Ecto neural progenitor cell (in vitro differentiated cells): ENCODE measurements at places on chromosomes 2 and 18.

DNA sequence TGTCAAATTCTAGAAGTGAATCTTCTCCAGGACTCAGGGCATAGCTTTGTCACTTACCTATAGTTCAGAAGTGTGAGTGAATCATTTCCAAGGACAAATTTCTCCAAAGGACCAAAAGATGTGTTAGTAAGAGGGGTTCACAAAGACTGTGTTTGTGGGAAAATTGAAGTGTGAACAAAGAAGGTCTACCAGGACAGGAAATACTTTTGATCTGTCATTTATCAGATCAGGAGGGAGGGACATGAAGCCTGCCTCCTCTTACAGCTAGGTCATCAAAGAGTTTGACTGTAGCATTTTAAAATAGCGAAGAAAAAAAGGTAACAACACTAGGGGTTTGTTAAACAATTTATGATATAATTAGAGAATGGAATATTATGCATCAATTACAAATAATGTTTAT is 2.0 kb upstream of the CD28 start:
- DNase-seq: no peak

- no peak for DNase-seq
Observed at GRCh38 chr18:22277758-22278157, 108.4 kb downstream of the GATA6 start.

GRCh38 chr2:48357351-48357750 is 172.6 kb upstream of the STON1 start:
- DNase-seq: no peak

GRCh38 chr2:120265006-120265405 is 12.4 kb downstream of the RALB start:
- no peak for DNase-seq

- DNase-seq: no peak
Observed at GRCh38 chr18:6979954-6980353, 137.6 kb downstream of the LAMA1 start.

- DNase-seq: no peak
Observed at GRCh38 chr2:205427112-205427511, 255.2 kb upstream of the NRP2 start.

DNA sequence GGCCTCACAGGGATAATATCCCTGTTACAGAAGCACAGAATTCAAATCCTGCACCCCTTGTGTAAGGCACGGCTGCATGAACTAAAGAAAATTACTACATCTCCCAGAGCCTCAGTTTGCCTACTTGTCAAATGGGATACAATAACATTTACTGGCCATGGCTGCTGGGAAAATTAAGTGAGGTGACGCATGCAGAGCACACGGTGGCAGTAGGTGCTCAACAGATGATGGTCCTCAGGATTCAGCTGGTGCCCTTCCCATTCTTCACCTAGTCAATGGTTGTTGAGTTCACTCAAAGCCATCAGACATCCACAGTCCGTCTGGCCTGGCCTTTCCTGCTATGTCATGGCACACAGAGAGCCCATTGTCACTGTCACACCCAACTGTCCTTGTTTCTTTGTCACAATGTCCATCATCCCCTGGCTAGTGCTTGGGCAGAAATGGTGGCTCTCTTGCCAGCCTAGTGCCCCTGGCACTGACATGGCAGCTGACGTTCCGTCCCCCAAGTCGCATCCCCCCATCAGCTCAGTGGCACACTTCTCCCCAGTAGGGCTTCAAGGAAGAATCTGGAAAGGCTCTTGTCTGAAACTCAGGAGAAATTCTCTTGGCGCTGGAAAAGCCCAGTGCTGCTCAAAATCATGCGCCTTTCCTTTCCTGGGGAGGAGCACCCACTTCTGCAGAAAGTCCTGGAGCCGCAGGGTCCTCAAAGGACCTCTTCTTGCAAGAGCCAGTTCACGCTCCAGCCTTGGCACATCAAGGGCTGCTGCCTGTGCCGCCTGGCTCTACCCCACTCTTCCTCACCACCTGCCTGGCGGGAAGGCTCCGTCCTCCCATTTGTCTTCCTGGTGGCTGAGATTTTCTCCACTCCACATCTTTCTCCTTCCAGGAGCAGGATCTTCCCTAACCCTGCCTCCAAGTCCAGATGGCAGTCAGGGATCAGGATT is 55.9 kb upstream of the SLC66A3 start:
- DNase-seq: peak; percentile 29

DNA sequence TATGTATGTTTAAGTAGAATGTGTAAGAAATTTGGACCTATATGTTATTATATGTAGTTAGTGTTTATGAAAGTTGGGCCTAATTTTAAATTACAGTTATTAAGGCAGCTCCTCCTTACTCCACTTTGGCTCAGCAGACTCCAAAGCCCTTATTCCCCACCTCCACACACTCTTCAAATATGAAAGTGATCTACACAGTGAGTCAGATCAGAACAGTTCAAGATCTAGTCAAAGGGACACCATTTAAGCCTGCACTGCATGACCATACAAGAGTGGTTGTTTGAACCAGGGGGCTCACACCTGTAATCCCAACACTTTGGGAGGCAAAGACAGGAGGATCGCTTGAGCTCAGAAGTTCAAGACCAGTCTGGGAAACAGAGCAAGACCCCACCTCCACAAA is 21.2 kb upstream of the PMAIP1 start:
- no peak for DNase-seq

GRCh38 chr2:239762655-239763269 is 262.4 kb downstream of the NDUFA10 start:
- DNase-seq: no peak

- no peak for DNase-seq
Observed at GRCh38 chr2:85905187-85905666, 16.4 kb upstream of the ST3GAL5 start.

GRCh38 chr2:237500681-237501424 is 13.8 kb downstream of the MLPH start:
- DNase-seq: no peak

- DNase-seq: no peak
Observed at GRCh38 chr2:51723691-51724090, 691.8 kb upstream of the NRXN1 start.

- DNase-seq: no peak
Observed at GRCh38 chr2:44766220-44766619, 175.3 kb upstream of the SIX3 start.

DNA sequence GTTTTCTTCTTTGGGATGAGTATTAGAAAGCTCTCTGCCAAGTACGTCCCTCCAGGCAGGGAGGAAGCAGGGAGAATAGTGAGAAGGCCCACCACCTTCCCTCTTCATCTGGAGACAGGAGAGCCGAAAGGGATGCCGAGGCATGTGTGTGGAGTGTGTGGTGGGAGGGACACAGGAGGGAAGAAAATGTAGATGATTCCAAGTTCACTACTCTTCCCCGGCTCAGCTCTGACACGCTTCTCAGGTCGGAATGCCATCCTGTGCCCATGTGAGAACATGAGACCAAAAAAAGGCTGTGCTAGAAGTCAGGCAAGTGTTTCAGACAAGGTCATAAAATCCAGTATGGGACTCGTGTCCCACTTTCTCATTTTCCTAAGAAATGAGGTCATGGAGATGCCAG is 47.4 kb downstream of the GYPC start:
- no peak for DNase-seq

DNA sequence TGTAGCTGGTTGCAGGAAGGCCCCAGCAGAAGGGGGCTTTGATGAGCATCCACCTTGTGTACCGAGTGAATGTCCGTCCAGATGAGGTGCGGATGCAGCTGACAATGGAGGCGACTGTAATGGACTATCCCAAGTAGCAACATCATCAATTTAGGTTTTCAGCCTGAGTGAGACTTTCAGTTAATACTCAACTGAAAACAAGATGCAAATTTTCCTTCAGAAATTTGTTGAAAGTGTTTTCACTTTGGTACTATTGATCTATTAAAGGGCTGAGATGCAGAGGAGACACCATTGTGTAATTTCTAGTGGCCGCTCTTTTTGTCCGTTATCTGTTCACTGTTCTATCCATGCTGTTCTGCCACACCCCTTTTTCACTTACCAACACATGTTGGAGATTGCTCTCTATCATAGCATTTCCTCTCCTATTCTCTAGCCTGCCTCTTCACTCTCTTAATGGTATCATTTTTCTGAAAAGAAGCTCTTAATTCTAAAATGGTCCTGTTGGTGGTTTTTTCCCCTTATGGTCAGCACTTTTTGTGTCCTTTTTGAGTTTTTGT is 12.0 kb upstream of the CASP8 start:
- DNase-seq: no peak
